CD8-positive, alpha-beta T cell (primary cell): ENCODE measurements at places on chromosomes 7 and 10.
A peak's percentile ranks its signal among the peaks of the same experiment; 100 is the strongest.

DNA sequence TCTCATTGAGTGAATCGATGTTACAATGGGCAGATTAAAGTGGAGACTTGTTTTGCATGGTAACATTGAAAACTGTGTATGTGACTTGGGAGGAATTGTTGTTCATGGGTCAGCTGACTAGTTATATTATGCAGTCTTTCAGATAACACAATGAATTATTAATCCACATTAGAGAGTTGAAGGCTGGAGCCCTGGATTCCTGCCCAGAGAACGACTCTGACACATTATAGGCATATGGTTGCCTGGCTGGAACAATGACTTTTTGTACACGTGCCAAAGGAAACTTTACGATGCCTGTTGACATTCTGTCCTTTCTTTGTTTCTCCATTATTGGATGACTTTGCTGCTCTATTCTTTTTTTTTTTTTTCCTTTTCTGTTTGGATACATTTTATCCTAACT lies 52.3 kb upstream of the TMEM229A start:
- no peak for DNase-seq

DNA sequence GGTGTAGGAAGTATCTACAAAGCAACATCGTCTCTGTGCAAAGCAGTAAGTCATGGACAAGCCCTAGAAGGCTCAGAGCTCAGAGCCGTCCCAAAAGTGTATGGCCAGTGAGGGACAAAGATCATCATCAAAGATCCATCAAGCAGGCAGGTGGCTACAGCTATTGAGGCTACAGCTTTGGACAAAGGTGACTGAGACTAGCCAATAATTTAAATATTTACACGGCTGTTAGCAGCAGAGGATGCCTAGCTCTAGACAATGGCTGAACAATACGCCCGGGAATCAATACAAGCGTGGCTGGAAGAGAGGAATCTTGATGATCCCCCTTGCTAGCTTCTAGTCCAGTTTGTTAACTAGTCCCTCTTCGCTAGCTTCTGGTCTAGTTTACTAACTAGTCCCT lies 17.9 kb downstream of the NMT2 start:
- DNase-seq: no peak

DNA sequence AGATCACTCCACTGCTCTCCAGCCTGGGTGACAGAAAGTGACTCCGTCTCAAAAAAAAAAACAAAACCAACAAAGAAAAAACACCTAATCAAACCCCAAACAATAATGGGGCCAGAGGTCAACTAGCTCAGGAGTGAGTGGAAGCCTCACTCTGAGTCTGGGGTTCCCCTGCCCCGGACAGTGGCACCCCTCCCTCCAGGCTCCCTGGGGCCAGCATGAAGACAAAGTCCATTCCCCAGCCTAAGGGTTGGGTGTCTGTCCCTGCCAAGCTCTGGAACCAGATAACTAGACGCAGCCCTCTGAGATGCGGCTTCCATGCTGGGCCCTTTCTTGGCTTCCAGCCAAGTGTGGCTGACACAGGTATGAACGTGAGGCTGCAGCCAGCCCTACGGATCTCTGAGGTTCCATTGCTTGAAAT lies 1.7 kb upstream of the FUOM start:
- DNase-seq: peak; percentile 60

DNA sequence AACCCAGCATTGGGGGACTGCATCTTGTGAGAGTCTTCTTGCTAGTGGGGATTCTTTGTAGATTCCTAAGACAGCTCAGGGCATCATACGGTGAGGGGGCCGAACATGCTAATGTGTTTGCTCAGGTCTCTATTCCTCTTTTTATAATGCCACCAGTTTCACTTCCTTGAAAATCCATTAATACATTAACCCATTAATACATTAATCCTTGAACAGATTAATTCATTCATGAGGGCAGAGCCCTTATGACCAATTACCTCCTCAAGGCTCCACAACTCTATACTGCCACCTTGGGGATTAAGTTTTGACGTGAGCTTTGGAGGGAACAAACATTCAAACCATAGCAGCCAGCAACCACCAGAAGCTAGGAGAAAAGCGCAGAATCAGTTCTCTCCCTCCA lies 67.2 kb upstream of the POT1 start:
- no peak for DNase-seq

DNA sequence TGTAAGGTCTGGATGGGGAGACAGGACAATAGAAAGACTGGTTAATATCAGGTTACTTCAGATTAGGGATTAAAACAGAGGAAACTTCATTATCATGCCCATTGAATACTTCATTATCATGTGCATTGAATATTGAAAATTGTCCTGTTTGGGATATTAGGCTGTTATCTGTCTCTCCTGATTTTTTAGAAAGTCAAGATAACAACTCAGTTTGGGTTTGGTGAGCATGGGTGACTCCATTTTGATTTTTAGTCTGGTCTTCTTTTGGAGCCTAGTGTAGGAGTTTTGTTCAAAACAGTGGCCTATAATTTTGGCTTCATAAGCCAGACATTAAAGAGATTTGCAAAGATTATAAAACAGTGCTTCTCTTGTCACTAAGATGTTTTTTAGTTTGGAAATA lies 95.5 kb downstream of the ADK start:
- DNase-seq: no peak

GRCh38 chr7:102101111-102101551 lies 185.5 kb upstream of the SH2B2 start:
- no peak for DNase-seq

DNA sequence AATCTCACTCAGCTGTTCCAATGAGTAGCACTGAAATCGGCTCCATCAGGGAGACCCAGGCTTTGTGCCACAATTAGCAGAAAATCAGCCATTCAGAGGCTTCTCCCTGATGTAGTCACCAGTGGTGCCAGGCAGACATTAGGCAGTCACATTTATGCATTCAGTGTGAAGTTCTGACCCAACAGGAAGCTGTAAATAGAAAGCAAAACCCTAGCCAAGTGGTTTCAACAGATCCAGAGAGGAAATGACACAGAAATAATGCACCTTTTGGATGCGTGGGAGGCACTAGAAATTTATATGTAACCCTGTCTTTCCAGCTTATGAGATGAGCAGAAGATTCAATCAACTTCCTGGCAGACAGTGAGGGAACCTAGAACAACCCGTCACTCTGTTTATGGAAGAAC lies 186.4 kb downstream of the PDE1C start:
- DNase-seq: no peak

GRCh38 chr7:151406886-151407583 lies 2.8 kb downstream of the WDR86 start:
- DNase-seq: no peak

DNA sequence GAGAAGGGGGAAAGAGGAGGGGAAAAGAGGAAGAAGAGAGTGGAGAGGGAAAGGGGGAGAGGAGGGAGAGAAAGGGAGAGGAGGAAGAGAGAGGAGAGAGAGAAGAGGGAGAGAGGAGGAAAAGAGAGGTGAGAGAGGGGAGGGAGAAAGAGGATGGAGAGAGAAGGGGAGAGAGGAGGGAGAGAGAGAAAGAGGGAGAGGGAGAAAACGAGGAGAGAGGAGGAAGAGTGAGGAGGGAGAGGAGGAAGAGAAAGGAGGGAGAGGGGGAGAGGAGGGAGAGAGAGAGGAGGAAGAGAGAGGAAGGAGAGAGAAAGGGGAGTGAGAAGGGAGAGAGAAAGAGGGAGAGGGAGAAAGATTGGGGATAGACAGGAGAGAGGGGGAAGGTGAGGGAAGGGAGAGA lies 197.6 kb upstream of the FOXK1 start:
- DNase-seq: no peak

DNA sequence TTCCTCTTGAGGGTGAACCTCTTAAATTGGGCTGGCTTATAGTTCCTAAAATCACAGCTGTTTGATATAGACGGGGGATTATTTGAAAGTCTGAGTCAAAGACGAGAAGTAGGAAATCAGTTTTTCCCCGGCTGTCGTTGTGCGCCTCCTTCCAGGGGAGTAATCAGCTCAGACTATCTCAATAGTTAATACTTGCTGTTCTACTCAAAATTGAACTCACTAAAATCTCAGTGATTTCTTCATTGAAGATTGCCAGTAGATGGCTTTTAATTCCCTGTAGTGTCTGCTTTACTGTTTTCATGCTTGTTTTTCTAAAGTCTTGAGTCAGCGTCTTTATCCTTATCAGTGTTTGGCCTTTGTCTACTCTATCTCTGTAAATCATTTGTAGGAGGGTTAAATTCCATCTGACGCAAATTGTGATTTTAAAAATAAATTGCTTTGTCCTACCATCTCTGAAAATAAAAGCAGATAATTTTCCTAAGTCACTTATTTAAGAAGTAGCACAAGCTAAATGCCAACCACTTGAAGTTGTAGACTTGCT lies 47.3 kb downstream of the CNNM2 start:
- DNase-seq: no peak

GRCh38 chr7:106050002-106050745 lies 61.9 kb downstream of the SYPL1 start:
- no peak for DNase-seq

DNA sequence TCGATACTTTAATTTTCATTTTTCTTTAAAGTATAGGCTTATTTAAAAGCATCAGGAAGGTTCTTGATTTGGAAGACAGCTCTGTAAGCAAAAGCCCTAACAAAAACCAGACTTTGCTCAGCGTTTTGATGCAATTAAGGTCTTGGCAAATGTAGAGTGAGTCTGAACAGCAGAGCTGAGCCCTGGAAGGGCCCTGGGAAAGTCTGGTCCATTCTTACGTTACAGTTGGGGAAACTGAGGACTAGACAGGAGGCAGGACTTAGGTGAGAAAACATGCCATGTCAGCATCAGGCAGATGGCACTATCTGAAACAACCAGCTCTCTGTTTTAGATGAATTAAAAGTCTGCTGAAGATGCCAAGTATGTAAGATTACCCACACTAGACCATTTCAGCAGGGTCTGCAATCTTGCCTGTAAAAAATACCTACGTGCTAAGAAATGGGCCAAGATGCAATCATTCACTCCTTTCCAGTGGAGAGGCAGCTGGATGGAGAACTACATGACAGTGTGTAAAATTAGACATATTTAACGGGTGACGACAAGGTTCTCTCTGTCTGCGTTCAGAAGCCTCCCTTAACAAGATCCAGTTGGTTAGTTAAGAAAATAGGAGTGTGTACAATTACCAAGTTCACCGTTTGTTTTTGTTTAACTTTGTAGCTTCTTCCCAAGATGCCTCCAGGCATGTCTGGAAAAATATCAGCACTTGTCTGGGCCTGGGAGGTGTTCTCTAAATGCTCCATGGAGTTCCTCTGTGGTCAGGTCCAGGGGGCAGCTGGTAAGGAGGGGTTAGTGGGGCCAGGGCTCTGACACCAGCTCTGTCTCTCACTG lies 502.3 kb upstream of the ZMIZ1 start:
- no peak for DNase-seq
